ENCODE measurements at places on chromosomes 6 and 20. TPM values are rescaled to one million over a fixed set of nuclear protein-coding genes. Genes with fewer than 3 reads are reported as not detected.

DNA sequence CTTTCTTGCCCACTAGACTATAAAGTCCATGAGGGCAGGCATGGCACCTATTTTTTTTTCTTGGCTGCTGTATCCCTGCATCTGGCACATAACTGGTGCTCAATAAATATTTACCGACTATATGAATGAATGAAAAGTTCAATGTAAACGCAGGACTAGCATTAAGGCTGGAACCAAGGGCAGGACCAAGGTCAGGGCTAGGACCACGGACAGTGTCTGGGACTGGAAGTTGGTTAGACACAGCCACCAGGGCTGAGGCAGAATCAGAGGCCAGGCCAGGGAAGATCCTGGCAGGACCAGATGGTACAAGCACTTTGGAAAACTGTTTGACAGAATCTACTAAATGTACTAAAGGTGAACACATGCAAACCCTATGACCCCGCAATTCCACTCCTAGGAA is 3.7 kb downstream of the TNXB start:
- DNase-seq: no peak

DNA sequence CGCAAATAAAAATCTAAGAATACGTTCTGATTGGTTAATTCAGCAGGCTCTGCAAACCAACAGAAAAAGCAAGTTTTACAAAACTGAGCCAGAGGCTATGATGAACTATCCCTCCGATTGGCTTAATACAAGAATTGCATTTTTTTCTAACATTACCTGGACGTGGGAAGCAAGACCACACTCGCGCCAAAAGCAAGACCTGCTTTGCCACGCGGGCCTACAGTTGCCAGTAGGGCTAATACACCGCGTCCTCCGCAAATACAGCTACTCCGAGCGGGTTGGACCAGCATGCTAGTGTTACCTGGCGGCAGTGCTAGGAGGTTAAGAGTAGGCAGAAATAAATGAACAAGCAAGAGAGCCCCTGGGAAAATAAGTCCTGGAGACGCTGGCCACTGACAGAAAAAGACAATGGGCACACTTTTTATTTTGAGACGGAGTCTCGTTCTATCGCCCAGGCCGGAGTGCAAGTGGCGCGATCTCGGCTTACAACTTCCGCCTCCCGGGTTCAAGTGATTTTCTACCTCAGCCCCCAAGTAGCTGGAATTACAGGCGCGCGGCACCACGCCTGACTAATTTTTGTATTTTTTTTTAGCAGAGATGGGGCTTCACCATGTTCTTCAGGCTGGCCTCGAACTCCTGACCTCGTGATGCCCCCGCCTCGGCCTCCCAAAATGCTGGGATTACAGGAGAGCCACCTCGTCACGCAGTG is 131.9 kb upstream of the BTN3A2 start:
- no peak for DNase-seq

GRCh38 chr6:62681108-62681507 is 395.1 kb upstream of the KHDRBS2 start:
- DNase-seq: no peak

DNA sequence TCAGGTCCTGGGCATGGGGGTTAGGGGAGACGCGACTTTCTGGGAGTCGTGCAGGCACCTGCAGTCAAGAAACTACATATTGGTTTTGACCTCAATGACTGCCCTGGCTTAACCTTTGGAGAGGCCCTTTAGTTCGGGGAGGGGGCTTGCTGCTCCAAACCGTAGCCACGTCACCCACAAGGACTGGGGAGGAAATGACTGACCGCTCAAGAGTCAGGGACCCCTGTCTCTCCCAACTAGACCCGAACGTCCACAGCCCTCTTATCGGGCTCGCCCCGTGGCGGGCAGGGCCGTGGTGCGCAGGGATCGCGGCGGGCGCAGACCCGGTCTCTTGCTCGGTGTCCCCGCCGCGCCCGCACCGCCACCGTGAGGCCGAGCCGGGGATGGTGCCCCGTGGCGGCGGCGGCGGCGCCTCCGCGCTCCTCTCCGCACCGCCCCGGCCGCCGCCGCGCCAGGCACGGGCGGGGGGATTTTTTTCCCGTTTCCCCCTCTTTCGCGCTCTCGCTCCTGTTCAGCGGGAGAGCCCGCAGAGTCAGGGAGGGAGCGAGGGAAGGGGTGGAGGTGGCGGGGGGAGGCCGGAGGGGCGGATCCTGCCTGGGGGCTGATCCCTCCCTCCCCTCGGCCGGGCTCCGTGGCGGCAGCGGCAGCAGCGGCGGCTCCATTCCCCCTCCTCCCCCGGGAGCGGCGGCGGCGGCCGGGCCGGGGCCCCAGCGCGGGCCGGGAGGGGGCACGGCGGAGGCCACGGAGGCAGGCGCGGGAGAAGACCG is at the start of gene BRPF3:
BRPF3 (plus strand) TSS at position 632 of the 767 bp plus-strand sequence. CDS start 3,579 bp downstream, outside the sequence.
- DNase-seq: peak; percentile 63

GRCh38 chr20:1440024-1440423 is 26.6 kb downstream of the NSFL1C start:
- peak; percentile 50 for DNase-seq

- peak; percentile 62 for DNase-seq
Observed at GRCh38 chr6:150685860-150686259, 86.2 kb downstream of the PLEKHG1 start.

DNA sequence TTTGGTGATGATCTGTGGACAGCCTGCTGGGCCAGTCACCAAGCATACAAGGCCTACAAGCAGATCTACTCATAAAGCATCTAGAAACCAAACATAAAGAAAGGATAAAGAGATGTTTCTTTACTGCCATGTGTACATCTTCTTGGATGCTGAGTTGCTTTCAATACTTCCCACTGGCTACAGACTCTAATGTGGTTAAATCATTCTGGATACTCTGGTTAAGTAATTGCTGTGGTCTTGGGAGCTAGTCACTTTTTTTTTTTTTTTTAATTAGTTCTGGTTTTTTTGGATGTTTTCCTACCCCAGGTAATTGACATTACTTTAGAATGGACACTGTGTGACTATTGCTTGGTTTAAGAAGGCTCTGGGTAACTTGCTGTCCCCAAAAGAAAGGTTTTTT is 215.4 kb upstream of the RUNX2 start:
- no peak for DNase-seq

DNA sequence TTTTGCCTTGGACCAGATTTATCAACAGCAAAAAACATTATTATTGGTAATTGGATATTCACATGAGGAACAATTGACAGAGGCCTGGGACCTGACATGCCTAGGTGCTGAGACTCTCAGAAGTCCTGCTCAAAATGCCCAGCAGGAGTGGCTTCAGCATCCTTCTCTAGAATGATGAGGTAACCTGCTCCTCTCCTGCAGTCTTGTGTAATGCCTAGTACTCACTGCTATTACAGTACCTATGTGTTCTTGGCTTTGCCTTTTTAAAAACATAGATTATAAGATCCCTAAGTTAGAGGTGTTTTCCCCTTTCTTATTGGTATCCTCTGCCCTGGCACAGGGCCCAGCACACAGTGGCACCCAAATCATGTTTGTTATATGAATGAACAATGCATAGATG is 230.9 kb downstream of the PKHD1 start:
- DNase-seq: no peak

DNA sequence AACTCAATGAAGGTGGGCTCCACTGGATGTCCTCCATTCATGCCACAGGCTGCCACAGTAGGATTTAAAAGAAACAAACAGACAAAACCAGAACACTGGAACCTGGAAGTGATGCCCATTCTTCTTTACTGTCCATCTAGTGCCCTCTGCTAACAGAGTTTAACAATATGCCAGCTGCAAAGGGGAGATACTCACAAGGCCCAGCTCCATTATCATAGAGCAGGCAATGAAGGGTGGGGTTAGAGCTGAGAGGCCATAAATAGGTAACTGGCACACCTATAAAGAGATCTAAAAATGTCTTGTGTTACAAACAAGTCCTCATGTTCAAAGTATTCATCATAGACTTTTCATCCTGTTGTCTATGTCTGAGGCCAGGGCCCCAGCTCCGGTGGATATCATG is 75.6 kb downstream of the SOD2 start:
- DNase-seq: no peak

- DNase-seq: no peak
Observed at GRCh38 chr6:117359581-117359980, 66.2 kb downstream of the ROS1 start.

RIN2 gene
- 23.9 TPM for total RNA-seq

CBLN4 gene
- not detected for total RNA-seq

COL21A1 gene
- 5.4 TPM for total RNA-seq

TTBK1 gene
- not detected for total RNA-seq

APOM gene
- 5.0 TPM for total RNA-seq

VWA7 gene
- total RNA-seq: 3.1 TPM

BPIFB4 gene
- not detected for total RNA-seq
